Glutamatergic neuron (in vitro differentiated cells): ENCODE measurements at places on chromosomes 13 and 19.

DNA sequence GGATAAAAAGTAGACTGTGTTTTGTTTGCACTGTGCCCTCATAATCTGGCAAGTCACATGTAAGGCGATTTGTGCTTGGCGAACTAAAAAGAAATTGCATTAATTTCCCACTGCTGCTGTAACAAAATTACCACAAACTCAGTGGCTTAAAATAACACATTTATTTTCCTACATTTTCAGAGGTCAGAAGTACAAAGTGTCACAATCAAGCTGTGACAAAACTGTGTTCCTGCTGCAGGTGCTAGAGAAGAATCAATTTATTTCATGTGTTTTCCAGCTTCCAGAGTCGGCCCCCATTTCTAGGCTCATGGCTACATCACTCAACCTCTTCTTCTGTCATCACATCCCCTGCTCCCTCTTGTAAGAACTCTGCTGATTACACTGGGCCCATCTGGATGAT, 158.6 kb upstream of the UFM1 start:
- DNase-seq: no peak

DNA sequence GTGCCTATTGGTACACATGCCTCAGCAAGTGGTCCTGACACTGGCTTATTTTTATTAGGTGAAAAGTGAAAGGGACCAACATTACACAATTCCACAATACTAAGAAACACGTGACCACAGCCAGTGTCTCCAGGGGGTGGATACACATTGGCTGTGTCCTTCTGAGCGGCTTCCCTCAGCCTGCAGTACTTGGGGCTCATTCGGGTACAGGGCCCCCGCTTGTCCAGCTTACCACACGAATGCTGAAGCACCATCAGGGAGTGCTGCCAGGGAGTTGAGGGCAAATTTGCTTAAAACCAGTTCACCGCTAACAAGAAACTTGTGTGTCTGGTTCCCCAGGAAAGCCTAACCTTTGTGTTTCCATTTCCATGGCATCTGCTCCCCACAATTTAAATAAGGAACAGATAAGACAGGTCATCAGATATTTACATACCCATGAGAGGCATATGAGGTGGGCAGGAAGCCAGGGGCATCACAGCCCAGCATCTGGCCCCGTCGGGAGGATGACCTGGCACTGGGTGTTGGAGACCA, 23.3 kb downstream of the PBX4 start:
- DNase-seq: no peak

DNA sequence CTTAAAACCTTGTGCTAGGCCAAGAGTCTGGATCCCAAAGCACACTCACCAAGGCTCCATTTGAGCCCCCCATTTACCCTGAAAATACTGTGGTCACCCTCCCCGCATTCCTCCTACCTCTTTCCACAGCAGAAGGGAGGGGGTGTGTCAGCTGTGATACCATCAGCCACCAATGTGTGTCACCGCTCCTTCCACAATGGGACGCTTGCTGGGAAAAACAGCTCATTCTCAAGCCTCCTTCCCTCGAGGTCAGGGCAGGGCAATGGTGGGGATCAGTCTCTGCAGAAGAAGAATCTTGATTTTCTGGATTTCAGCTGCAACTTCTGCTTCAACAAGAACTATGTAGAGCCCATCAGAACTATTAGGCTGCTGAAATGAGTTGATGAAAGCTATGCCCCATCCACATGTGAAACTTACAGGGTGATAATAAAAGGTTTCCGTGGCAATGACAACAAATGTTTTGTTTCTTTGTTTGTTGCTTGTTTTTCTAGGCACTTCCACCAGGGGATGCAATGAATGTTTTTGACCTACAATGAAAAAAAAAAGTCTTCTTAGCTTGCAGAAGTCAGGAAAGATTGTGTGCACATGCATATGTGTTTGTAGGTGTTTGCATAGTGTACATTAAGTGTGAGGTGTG, 26.4 kb upstream of the ZNF507 start:
- DNase-seq: peak; percentile 52

DNA sequence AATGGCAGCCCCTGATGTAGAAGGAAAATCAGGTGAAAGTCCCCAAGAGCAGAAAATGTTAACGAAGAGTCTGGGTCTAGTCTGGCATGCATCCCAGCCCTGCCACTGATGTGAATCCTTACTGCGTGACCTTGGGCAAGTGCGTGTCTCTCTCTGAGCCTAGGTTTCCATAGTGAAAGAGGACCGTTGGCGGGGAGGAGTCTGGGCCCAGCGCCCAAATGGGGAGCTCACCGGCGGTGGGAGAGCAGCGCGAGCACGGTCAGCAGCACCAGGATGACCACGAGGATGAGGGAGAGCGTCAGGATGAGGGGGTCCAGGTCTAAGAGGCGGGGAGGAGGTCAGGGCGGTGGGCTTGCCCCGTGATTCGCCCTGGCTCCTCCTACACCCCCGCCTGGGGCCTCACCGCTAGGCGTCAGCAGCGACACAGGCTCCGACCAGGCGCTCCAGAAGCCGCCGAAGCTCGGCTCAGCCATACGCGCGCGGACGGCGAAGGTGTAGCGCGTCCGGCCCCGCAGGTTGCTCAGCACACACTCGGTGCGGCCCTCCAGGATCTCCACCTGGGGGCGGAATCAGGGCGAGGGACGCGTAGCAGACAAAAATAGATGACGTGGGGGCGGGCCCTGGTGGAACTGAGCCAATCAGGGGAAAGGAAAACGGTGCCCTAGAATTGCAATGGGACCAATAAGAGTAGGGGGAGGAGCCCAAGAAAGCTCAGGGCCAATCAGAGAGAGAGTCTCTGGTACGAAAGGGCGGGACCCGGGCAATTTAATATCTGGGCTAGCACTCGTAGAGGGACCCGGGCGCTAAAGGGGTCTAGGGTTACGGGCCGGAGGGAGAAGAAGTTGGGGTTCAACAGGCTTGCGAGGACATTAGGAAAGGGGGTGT, 3.2 kb downstream of the EPOR start:
- DNase-seq: peak; percentile 93

- DNase-seq: peak; percentile 69
These were observed 22.8 kb downstream of the HAUS8 start for GRCh38 chr19:17052439-17052838.

DNA sequence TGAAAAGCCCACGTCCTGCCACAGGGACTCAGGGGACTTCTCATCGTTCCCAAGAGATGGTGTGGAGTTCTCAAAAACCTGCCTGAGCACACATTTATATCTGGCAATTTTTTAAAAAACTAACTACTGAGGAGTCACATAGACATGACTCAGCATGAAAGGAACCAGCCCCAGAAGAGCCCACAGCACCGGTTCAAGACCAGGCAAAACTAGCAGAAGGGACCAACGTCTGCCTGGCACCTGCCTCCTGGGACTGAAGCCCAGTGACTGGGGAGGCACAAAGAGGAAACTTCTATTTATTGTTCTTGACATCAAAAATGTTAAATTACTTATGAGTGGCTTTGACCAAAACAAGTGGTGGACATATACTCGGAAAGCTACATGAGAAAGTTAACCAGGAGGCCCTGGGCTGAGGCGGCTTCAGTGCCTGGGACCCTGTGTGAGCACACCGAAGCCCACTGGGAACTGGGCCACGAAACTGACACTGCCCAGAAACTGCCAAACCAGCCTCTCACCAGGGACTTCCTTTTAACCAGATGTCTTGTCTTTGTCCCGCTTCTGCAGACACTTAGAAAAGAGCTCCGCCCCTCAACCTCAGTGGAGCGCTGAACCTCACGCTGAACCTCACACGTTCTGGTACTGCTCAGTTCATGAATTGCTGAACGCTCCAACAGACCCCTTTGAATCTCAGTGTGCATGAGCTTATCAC, 25.7 kb downstream of the C13orf46 start:
- DNase-seq: no peak

- no peak for DNase-seq
These were observed 60.8 kb upstream of the IPO5 start for GRCh38 chr13:97892717-97893116.

- no peak for DNase-seq
These were observed 1.9 kb upstream of the MADCAM1 start for GRCh38 chr19:494171-495080.

DNA sequence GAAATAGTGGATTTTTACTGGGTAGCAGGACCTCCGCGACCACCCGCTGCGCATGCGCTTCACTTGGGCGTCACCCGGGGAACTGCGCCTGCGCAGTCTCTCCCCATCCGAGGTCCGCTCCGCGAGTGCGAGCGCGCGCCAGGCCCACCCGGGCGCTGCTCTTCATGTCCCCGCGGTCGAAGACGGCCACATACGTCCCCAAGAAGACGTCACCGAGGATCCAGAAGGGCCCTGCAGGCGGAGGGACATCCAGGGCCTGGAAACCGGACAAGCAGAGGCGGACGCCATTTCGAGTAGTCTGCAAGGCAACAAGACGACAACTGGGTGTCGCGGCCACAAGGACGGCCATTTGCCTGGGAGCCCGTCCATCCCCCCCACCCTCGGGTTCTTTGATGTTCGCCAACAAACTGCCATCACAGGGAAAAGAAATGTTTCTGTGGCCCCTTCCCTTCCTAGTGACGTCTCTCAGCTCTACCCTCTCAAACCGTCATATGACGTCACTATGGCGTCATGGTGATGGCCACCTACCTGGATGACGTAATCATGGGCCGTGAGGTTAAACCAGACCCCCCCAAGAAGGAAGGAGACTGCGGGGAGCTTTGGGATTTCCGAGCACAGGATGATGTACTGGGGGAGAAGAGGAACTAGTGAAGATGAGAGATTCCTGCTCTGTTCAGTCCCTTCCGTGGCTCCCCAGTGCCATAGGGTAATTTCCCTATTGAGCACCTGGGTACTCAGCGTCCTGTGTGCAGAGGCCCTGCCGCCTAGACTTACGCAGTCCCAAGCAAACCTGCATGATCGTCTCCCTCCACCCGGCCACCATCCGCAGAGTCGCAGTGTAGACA, 6.7 kb downstream of the NAPSA start:
- DNase-seq: no peak

DNA sequence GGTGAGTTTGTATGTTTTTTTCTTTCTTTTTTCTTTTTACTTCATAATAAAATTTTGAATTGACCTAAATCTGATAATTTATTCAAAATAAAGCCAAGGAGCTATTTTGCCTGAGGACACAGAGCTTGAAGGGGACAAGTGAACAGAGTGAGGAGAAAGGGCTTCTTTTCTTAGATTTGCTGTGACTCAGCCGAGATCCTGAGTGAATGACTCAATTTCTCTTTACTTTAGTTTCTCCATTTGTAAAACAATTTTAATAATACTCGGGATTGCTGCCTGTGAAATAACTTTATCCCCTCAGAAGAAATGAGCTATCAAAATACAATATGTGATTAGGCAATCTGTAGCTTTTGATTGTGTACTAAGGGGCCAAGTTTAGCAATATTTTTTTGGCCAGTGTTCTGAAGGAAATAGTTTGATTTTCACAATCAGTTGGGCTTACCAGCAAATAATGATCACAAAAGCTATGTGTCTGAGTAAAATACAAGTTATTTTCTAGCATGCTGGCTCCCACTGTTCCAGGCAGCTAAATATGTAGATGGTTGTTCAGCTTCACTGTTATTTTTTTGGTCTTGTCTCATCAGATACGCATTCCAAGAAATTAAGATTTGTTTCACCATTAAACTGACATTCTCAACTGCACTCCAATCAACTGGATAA, 437.5 kb downstream of the FGF9 start:
- DNase-seq: no peak

GRCh38 chr19:294341-294945, 3.2 kb upstream of the PLPP2 start:
- DNase-seq: no peak

GRCh38 chr13:62525652-62526051, 1110.0 kb upstream of the PCDH20 start:
- DNase-seq: no peak

DNA sequence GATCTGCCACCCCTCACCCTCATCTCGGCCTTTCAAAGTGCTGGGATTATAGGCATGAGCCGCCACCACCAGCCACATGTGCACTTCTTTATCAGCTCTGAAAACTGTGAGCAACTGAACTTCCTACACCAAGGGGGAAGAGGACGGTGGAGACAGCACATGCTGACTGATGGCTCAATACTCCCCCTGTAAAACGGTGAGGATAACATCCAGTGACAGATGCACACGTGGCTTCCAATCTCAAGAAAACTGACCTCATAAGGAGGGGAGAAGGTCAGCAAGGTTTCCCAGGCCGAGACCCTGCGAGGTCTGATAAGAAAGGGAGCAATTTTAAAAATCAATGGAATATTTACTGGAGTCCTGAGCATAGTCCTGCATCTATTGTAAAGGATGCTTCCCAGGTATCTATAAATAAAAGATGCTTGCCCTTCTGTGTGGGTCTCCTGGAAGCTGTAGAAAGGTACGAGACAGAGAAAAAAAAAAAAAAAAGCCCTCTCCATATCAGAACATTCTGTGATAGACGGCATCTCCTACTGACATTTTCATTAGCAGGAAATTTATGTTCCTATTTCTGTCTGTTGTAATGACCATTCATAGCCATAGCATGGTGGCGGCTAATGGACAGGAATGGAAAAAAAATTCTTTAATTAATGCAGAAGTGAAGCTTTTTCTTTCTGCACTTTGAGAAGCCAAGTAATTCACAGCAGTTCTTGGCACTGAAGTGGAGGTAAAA, 385.1 kb downstream of the ZNF536 start:
- DNase-seq: no peak

DNA sequence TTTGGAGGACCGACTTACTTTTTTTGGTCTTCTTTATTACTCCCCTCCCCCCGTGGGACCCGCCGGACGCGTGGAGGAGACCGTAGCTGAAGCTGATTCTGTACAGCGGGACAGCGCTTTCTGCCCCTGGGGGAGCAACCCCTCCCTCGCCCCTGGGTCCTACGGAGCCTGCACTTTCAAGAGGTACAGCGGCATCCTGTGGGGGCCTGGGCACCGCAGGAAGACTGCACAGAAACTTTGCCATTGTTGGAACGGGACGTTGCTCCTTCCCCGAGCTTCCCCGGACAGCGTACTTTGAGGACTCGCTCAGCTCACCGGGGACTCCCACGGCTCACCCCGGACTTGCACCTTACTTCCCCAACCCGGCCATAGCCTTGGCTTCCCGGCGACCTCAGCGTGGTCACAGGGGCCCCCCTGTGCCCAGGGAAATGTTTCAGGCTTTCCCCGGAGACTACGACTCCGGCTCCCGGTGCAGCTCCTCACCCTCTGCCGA, 409 bp downstream of the FOSB start:
- DNase-seq: no peak

- no peak for DNase-seq
These were observed 11.3 kb downstream of the IQCN start for GRCh38 chr19:18262917-18263316.

DNA sequence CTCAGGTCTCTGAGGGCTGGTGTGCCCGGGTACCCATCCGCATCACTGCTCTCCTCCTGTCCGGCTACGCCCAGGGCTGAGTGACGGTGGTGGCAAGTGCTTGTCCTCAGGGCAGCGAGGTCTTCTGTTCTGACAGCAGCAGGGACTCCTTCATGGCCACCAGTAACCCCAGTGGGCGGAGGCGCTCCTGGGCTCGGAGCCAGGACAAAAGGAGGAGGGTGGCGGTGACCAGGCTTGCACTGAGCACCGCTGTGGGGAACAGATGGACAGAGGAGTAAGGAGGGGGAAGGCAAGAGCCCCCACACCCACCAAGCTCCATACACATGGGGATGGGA, 5.8 kb downstream of the CD320 start:
- DNase-seq: no peak
